ENCODE measurements at places on chromosomes 12 and 14.

GRCh38 chr12:16228067-16228466 is 49.4 kb downstream of the SLC15A5 start:
- DNase-seq = no peak

DNA sequence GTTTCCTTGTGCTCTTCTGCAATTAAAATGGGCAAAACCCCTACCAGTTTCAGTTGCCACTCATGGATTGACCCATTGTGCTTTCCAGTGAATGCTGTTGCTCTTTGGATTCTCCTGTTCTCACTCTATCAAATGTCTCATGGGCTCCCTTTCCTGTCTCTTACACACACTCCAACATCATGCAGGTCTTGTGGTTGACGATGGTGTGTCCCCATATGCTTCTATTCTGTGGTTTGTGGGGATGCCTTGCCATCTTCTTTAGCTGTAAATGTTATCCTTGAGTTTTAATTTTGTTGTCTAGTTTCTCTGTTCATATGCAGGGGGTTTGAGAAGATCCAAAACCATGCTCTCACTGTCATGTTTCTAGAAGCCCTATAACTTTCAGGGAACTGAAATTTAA is 31.9 kb upstream of the FBXO34 start:
- DNase-seq = no peak

- no peak for DNase-seq
Observed at GRCh38 chr12:76863837-76864236, 15.0 kb downstream of the CSRP2 start.

GRCh38 chr14:78010688-78011087 is 159.5 kb upstream of the NRXN3 start:
- DNase-seq = no peak

- no peak for DNase-seq
Observed at GRCh38 chr12:46462641-46463355, 90.2 kb upstream of the SLC38A2 start.

DNA sequence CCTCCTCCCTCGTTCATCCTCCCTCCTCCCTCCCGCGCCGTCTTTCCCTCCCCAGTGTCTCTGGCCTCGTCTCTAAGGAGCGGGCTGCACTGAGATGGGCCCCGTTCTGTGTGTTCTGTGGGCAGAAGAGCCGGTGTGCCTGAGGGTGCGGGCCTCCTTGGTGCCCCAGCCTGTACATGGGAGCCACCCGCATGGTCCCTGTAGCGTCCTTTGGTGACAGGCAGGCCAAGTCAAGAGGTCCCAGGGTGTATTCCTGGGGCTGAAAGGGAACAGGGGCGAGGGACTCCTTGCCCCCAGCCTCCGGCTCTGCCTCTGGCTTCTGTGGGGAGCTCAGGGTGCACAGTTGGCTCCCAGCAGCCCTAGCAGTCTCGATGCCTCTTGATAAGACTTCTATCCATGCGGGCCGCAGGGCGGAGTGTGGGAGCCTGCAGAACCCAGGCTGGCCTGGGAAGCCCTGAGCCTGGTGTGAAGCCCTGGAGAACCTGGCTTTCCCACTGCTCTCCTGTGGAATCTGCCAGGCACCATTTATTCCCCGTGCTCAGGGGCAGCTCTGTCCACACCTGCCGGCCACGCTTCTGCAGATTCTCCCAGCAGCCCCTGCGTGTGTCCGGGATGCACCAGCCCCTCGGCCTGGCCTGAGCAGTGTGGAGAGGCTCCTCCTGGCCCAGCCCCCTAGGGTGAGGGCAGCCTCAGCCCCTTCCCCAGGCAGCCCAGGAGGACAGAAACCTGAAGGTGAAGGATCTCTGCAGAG is 181.3 kb downstream of the KIF26A start:
- no peak for DNase-seq

- no peak for DNase-seq
Observed at GRCh38 chr12:130686511-130686991, 29.5 kb downstream of the RIMBP2 start.

GRCh38 chr14:97315790-97316189 is 518.6 kb downstream of the VRK1 start:
- no peak for DNase-seq
